ENCODE measurements at places on chromosomes 2 and 18. TPM values are rescaled to one million over a fixed set of nuclear protein-coding genes. Genes with fewer than 3 reads are reported as not detected.
A peak's percentile ranks its signal among the peaks of the same experiment; 100 is the strongest.

Gene IKZF2
- total RNA-seq, result 2.9 TPM

Gene ANKRD36
- total RNA-seq, result 4.6 TPM

Gene CD8B
- total RNA-seq, result not detected

DNA sequence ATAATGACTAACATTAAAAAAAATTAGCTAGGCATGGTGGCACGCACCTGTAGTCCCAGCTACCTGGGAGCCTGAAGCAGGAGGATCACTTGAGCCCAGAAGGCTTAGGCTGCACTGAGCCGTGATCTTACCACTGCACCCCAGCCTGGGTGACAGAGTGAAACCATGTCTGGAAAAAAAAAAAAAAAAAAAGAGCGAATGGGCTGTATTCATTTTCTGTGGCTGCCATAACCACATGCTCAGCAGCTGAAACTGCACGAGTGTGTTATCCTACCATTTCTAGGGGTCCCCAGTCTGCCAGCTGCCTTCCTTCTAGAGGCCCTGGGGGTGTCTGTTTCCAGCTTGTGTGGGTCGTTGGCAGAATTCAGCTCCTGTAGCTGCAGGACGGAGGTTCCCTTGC is 247.8 kb downstream of the EIPR1 start:
- DNase-seq, result no peak

DNA sequence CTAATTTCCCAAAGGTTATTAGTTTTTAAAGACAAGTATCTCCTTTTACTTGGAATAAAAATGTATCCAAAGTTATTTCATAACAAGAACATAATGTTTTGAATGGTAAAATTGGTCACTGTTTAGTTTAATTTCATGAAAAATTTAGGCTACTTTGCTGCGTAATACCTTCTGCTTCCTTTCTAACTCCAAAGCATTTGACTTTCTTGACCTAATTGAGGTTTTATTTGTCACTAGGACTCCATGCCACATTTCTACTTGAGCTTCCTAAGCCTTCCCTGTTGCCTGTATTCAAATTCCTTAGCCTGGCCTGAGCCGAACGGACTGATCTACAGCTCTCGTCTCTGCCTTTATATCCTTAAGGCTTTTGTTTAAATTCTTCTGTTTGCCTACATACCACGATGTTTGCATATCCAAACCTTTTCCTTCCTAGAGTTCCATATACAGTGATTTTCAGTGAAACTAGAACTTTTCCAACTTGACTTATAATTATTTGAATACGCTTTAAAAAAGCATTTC is 25.1 kb downstream of the ARMC9 start:
- no peak for DNase-seq

DNA sequence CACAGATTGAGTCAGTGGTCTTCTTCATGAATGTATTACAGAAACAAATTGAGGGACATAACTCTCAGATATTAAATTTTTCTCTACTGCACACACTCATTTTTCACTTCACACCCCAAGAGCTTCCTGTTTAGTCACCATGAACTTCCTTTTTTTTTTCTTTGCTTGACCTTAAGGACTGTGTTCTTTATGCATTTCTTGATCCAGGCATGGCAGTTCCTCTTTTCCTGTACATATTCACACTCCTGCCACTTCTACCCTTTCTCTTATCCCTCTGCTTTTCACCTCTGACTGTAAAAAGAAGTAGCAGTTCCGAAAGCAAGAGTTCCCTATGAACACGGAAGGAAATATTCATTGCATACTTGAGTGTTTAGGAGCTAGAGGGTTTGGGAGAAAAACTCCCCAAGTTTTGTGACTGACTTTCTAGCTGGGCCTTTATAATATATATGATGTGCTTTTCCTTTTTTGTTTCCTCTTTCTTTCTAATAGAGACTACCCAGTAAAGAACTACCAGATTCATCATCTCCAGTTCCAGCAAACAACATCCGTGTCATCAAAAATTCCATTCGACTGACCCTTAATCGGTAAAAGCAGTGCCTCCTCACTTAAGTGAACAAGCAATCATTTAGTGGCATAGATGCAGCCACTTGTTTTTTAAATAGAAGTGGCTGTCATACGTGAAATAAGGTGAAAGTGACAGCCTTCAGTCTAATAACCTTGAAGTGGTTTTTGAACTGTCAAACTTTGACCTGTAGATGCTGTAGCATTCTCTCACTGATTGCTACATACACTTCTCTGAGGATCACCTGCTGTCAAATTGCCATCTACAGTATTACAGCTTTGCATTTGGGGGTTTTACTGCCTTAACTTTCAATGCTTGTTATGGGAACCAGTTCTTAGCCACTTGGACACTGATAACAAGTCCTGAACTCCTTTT is 40.8 kb downstream of the PAPOLG start:
- peak; percentile 54 for DNase-seq

DNA sequence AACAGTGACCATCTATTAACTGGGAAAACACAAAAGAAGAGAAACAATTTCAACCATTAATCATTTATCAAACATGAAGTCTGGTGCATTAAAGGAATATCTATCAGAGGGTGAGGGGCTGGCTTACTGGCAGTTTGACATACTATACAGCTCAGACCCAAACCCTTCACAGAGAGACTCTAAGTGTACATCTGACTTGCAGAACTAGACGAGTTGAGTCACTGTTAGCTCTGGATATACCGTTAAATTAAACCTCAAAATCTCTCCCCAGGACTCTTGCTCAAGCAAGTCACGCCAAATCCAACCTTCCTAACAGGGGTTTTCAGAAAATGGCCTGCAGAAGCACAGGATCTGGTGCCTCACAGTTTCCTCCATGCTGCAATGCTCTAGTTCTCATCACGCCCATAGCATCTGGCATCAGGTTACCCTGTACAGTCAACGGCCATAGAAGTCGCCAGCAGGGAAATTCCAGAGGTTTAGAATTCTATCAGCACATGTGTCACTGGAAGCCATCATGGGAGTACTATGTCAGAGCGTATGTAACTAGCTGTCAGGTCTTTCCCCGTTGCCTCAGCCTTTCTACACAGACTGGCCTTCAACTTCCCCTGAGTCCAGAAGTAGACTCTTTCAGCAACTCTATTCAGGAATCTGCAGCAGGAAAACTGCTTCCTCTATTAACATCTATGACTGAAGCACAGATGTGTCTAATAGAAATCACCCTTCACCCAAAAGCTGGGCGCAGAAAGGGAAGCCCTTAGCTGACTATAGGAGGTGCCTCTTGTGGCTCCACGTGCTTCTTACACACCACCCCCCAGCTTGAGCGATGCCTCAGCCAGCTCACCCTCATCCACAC is 9.3 kb downstream of the TGOLN2 start:
- DNase-seq, result peak; percentile 45

DNA sequence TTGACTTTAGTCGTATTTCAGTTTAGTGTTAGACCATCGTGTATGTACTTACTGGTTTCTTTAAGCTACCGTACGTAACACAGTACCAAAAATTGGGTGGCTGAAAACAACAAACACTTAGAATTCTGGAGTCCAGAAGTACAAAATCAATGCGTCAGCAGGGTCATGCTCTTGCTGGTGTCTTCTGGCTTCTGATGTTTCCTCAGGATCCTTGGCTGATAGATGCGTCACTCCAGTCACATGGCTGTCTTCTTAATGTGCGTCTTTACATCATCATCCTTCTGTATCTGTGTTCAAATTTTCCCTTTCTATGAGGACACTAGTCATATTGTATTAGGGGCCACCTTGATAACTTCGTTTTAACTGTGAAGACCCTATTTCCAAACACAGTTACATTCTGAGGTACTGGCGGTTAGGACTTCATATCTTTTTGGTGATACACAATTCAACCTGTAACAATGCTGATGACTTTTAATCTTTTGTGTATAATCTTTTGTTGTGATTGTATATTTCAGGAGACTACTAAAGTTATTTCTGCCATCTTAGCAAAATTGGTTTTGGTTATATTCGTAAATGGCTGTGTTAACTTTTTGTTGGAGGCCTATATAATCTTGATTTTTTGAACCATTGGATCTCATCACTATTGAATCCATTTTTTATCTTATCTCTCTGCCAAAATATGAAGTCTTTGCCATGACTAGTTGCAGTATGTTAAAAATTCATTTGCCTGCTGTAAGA is 25.4 kb downstream of the ACTR3 start:
- DNase-seq, result no peak

DNA sequence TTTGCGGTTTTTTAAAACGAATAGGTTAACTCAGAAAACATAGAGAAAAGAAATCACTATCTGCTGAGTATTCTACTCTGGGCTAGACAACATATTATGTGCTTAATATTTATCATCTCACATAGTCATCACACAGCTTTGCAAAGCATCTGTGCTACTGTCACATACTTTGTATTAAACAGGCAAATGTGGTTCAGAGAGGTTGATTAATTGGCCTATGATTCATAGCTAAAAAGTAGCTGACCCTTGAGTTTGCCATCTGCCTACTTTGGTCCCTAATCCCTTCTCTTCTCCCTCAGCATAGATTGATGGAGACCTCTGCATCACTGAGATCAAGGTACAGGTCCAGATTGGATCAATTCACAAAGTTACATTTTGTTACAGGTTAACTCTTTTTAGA is 21.4 kb downstream of the ANKRD30B start:
- no peak for DNase-seq

Data from HT1080 (cell line).